Left renal pelvis (tissue), 4 donors: ENCODE measurements at places on chromosomes 7 and 10. TPM values are rescaled to one million over a fixed set of nuclear protein-coding genes. Genes with fewer than 3 reads are reported as not detected.

Gene ANKRD7
- polyA plus RNA-seq: 4.8 TPM

Gene PCDH15
- polyA plus RNA-seq: 4.0 TPM

Gene FZD8
- 35.1 TPM for polyA plus RNA-seq

Gene PAX4
- polyA plus RNA-seq: not detected

Gene PAPOLB
- 0.10 TPM for polyA plus RNA-seq

Gene CALHM1
- 0.07 TPM for polyA plus RNA-seq
